Vagina (tissue), 2 donors: ENCODE measurements at places on chromosomes 13 and 19.

DNA sequence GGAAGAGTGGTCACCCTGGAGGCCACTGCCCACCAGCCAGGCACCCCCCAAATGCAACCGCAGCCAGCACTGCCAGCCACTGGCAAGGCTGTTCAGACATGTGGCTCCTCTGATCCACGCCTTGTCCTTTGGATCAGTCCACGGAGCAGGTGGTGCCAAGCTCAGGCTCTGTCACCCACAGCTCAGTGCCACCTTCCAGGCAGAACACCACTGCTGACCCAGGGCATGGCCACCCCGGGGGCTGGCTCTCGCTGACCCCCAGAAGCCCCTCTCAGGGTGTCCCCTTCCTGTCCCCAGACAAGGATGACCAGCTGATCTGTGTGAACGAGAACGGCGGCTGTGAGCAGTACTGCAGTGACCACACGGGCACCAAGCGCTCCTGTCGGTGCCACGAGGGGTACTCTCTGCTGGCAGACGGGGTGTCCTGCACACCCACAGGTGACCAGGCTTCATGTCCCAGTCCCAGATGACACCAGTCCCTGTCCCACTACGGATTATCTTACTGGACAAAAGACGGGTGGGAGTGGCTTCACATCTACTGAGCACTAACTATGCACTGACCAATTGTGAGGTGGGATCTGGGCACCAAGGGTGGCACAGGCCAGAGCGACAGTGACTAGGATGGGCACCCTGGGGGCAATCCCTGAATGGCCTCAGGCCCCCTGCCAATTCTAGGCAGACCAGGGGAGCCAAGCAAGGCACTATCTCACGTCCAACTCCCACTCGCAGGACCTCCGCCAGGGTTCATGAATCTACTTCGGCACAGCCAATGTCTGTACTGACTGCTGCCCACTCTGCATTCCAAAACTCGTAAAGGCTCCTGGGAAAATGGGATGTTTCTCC, 7.0 kb upstream of the F10 start:
- no peak for DNase-seq

GRCh38 chr19:4362831-4363545, 19.6 kb downstream of the MPND start:
- no peak for DNase-seq

DNA sequence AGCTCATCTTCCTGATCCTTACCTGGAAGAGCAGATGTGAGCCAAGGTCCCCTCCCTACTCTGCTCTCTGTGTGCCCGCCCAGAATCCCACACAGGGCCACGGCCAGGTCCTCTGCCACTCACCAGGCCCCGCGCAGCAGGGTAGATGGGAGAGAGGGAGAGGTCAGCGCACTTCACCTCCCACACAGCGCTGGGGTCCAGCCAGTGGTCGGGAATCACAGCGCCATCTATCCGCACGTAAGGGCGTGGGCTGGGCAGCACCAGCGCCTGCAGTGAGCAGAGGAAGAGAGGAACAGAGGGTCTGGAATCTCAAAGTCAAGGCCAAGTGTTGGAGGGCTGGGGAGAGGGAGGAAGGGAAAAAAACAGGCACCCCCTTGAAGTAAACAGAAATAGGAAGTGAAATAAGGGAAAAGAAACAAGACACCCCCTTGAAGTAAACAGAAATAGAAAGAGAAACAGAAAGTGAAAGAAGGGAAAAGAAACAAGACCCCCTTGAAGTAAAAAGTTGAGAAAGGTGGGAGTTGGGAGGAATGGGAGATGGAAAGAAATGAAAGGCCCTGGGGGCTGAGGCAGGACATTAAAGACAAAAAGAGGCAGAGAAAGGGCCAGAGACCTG, 7.0 kb upstream of the PLA2G4C start:
- no peak for DNase-seq

DNA sequence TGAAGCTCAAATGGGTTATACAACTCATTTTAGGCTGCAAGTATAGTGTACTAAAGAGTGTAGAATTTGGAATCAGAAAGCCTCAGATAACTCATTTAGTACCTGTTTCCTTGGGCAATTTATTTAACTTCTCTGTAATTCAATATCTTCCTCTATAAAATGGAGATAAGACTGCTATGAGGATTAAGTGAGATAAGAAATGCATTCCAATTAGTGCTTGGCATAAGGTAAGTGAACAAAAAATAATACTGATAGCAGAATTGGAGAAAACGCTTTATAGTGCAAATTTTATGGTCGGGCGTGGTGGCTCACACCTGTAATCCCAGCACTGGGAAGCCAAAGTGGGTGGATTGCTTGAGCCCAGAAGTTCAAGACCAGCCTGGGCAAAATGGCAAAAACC, 25.0 kb downstream of the DACH1 start:
- DNase-seq = no peak

- DNase-seq = no peak
Measured at GRCh38 chr19:8135946-8136618, 13.3 kb downstream of the FBN3 start.

- no peak for DNase-seq
Measured at GRCh38 chr13:65028101-65028500, 2202.0 kb downstream of the PCDH9 start.

DNA sequence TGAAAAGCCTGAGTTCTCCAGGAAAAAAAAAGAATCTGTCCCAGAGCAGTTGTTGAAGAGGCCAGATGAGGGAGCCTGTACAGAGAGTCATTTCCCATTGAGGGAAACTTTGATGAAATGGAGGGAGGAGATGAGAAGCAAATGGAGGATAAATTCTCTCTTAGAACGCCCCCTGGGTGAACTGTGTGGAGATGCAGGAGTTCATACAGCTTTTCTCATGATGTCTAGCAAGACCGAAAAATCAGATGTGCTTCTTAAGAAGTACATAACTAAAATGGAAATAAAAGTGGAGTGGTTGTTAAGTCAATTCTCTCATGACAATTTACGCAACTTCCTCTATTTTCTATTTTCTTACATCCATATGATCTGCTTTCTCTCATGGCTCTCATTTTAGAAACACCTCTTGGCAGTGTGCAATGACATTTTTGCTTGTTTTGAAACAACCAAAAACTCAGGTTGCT, 1263.1 kb downstream of the PCDH9 start:
- DNase-seq = no peak

GRCh38 chr13:106340249-106340648, 195.2 kb downstream of the EFNB2 start:
- DNase-seq = no peak

DNA sequence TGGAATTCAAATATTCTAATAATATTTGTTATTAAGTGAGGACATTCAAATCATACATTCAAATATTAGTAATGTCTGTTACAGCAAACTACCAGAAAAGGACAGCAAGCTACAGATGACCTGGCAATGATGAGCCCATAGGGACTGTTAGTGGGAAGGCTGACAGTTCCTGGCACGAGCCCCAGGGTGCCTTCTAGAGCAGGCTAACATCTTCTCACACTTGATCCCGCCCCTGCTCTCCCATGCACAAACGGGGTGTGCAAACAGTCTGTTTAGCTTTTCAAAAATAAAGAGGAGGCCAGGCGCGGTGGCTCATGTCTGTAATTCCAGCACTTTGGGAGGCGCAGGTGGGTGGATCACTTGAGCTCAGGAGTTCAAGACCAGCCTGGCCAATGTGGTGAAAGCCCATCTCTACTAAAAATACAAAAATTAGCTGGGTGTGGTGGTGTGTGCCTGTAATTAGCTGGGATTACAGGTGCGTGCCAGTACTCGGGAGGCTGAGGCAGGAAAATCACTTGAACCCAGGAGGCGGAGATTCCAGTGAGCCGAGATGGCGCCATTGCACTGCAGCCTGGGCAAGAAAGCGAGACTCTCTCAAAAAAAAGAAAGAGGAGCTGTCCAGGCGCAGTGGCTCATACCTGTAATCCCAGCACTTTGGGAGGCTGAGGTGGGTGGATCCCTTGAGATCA, 9.6 kb upstream of the GARRE1 start:
- DNase-seq = no peak

DNA sequence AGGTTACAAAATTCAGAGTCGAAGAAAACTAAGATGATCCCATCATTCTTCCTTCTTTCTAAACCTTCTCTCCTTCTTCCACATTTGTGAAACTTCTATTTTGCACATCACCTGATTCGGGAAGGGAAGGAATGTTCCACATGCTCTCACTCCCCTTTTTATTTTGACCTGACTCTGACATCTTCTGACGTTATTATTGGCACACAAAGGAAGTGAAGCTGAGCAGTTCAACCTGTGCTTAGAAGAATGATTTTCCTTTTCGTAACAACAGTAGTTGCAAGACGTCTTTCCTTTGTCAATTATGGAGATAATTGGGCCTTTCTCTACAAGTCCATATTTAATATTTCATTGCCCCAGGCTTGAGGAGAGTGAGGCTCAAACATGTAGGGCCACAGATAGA, 18.0 kb downstream of the FAM124A start:
- DNase-seq = no peak

GRCh38 chr13:28306325-28306724, 168.0 kb downstream of the PAN3 start:
- peak; percentile 87 for DNase-seq
